CD4-positive, alpha-beta T cell treated with Interleukin-17A for 1 hour (primary cell): ENCODE measurements at places on chromosomes 2 and 18.
A peak's percentile ranks its signal among the peaks of the same experiment; 100 is the strongest.

DNA sequence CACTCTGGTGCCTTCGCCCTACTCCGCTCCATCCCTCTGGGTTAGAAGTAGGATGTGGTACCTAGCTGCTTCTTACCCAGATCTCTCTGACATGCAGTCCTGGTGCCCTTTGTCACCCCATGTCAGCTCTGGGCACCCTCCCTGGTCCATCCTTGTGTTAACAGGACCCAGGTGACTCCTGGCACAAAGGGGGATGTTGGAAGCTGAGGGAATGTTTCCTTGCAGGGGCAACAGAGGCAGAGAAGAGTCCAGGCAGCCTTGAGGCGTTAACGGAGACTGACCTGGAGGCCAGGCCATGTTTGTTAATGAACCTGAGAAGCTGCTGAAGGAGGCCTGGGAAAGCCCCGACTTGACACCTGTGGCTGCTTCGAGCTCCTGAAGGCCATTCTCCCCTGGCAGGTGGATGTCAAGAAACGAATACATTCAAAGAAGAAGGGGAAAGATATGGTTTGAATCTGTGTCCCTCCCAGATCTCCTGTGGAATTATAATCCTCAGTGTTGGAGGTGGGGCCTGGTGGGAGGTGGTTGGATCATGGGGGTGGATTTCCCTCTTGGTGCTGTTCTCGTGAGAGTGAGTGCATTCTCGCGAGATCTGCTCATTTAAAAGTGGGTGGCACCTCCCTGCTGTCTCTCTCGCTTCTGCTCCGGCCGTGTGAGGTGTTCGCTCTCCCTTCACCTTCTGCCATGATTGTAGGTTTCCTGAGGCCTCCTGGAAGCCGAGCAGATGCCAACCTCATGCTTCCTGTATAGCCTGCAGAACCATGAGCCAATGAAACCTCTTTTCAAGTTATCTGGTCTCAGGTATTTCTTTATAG lies 31.4 kb downstream of the NPPC start:
- no peak for DNase-seq

DNA sequence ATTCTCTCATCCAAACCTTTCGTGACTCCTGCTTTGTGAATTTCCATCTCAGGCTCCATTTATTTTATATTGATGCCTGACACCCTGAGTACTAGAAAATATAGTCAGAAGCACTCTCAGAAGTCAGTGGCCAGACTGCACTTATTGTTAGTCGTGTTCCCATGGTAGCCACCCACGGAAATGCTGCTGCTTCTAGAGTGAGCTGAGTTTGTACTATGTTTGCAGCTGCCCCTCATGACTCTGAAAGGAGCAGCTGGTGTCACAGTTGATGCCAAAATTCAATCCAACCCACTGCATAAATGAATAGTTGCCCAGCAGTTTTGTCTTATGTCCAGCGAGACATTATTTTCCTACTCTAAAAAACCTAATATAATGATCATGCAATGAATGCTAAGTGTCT lies 265.2 kb upstream of the SPHKAP start:
- no peak for DNase-seq

- DNase-seq: no peak
Observed at GRCh38 chr2:149000158-149000938, 38.2 kb upstream of the LYPD6B start.

- no peak for DNase-seq
Observed at GRCh38 chr18:78619854-78620253, 359.8 kb upstream of the SALL3 start.

DNA sequence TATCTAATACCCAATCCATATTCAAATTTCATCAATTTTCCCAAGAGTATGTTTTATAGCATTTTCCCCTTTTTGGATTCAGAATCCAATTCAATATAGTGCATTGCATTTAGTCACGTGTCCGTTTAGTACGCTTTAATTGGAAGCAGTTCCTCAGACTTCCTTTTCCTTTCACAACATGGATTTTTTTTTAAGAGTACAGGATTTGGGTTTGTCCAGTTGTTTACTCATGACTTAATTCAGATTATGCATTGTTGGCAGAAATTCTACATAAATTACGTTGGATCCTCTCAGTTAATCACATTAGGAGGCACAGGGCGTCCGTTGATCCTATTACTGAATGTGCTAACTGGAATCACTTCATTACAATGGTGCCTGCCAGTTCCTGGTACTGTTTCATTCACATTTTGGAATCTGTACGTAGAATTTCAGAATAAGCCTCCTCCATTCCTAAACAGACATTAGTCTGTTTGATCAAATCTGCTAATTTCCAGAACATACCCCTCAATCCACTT lies 70.0 kb upstream of the ATIC start:
- DNase-seq: no peak

GRCh38 chr2:105361102-105361889 lies 24.0 kb downstream of the C2orf49 start:
- DNase-seq: no peak

GRCh38 chr2:164766954-164767320 lies 74.7 kb downstream of the COBLL1 start:
- no peak for DNase-seq

- DNase-seq: no peak
Observed at GRCh38 chr2:71477231-71477691, 23.9 kb downstream of the DYSF start.

DNA sequence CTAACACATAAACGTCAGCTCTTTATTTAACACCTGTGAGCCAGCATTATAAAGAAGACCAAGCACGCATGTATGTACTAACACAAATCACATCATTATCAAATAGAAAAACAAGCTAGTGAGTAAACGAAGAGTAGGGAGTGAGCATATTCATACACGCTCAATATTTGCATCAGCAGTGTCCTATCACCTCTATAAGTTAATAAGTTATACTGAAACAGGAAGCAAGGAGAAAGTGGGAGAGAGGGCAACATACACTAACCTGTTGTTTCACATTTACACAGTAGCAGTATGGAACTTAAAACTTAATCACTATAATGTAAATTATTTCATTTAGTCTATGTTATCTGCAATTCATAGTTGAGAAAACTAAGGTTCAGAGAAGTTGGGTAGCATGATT lies 321.5 kb upstream of the TANK start:
- no peak for DNase-seq

DNA sequence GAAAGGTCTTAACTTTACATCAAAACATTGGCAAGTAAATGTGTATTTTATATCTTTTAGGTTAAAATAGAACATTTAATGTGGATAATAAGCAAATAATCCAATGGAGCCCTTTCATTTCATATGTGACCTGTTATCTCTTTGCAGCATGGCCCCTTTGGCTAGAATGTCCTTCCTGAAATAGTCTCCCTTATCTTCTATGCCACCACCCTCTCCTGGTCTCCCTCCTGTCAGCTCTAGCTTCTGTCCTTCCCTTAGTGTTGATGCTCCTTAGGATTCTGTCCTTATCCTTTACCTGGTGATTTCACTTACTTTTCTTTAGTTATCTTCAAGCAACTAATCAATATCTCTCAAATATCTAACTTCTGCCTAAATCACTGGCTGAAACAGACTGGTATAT lies 87.1 kb upstream of the TFCP2L1 start:
- DNase-seq: no peak

- no peak for DNase-seq
Observed at GRCh38 chr2:240395896-240396622, 39.4 kb upstream of the GPC1 start.

GRCh38 chr2:156400706-156401678 lies 35.2 kb upstream of the GPD2 start:
- DNase-seq: peak; percentile 93

- DNase-seq: no peak
Observed at GRCh38 chr2:28217042-28217740, 175.5 kb upstream of the FOSL2 start.

- DNase-seq: no peak
Observed at GRCh38 chr2:164920430-164920829, 34.9 kb downstream of the SLC38A11 start.

DNA sequence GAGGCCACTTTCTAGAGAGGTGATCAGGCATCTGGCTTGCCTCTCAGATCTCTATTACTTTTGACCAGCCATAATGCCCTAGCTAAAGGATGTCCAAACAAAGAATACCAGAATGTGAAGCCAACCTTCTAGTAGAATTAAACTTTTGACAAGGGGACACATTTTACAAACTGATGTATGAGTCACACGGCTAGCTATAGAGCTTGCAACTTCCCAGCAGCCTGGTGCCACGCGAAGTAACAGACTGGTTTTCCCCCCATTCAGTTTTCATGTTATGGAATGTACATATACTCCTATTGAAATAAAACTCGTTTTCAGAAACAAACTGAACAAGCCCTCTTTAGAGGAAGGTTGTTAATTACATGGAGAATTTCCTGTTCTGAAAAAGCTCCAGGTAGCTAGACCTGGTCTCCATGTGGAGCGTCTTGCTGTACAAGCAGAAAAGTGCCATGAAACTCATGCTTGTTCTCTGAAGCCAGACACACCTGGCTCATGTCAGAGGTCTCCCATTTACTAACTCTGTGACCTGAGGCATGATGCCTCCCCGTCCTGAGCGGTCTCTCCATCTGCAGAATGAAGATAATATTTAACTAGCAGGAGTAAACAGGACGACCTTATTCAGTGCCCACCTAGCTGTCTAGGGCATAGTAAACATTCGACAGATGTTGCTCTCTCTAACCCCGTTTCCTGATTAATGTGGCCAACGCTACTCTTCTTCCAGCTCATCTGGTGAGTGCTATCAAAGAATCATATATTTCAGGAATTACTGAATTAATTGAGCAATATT lies 81.5 kb upstream of the MAP3K20 start:
- no peak for DNase-seq

DNA sequence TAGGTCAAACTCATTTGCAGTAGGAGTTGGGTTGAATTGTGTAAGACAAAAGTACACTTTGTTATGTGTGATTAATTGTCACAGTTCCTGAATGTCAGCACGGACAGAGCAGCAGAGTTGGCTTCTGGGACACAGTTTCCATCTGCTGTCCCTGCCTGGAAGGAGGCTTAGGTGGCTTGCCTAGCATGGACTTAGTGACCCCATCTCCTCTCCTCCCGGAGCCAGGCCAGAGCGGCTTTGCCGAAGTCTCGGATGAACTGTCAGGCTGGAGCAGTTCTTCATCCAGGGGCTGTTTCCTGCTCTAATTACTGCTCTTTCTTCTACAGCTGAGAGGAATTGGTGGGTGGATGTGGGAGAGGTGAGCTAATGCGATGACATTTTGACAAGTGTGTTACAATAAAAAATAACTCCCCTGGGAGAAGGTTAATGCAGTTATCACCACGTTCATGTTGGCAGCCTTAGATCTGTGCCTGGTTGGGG lies 102.0 kb downstream of the SH3RF3 start:
- no peak for DNase-seq

GRCh38 chr2:231936491-231936890 lies 10.3 kb upstream of the NPPC start:
- DNase-seq: no peak

DNA sequence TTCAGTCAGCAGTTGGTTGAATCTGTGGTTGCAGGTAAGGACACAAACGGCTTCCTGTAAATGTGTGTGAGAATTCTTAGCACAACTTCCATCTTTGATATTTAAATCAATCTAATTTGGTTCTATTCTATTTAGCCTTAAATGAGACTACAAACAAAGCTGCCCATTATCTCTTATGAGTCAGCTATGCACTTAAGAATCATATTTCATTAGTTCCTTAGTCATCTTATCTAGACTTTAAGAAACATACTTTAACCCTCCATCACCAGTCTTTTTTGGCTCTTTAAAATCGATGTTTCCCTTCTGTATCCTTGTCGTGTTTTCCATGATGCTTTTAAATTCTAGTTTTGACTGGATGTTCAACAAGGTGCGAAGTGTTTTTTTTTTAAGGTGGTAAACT lies 114.4 kb upstream of the TMEM200C start:
- DNase-seq: no peak

- no peak for DNase-seq
Observed at GRCh38 chr2:20635113-20635510, 15.8 kb downstream of the HS1BP3 start.

- no peak for DNase-seq
Observed at GRCh38 chr2:56449002-56449431, 265.2 kb downstream of the CCDC85A start.

- no peak for DNase-seq
Observed at GRCh38 chr2:236974148-236974547, 111.5 kb upstream of the COPS8 start.

- no peak for DNase-seq
Observed at GRCh38 chr18:46705521-46705920, 48.5 kb upstream of the LOXHD1 start.

GRCh38 chr2:73759285-73759764 lies 20.6 kb downstream of the DUSP11 start:
- DNase-seq: no peak

- DNase-seq: no peak
Observed at GRCh38 chr2:75278314-75278713, 79.0 kb upstream of the TACR1 start.

- DNase-seq: no peak
Observed at GRCh38 chr2:25009954-25010353, 31.9 kb upstream of the EFR3B start.

GRCh38 chr2:234595829-234596228 lies 98.9 kb upstream of the ARL4C start:
- no peak for DNase-seq

DNA sequence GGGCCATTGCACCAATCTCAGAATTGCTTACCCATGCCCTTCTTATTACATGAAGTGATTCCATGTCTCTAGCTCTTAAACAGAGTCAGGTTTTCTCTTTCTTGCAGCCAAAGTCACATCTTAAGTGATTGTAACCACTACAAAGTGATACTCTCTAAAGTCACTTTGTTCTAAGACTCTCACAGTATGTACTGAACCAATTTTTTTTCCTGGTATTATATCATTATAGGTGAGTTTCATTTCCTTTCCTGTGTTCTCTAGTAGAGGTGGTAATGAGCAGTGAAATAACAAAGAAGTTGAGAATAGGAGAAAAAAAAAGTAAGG lies 66.3 kb upstream of the DARS1 start:
- peak; percentile 45 for DNase-seq

- DNase-seq: no peak
Observed at GRCh38 chr18:11989174-11989573, 7.9 kb downstream of the IMPA2 start.

- no peak for DNase-seq
Observed at GRCh38 chr2:220847006-220847405, 725.1 kb downstream of the EPHA4 start.

- DNase-seq: no peak
Observed at GRCh38 chr2:241561832-241562231, 3.3 kb downstream of the BOK start.

DNA sequence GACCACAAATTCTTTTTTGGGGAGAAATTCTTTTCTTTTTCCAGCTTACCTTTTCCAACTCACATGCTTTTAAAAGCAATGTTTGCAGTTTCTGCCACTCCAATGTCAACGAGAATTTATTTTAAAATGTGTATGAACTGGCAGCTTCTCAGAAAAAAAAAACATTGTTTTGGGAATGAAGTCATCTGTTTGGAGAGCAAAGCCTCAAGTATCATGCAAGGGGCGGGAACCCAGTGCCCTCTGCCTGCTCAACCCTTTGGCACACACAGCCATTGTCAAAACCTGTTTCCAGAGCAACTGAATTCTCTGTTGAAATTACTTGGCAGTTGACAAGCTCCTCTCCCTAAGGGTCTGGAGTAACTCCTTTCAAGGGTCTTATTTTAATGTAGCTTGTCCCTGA lies 128.5 kb downstream of the QPCT start:
- DNase-seq: no peak

GRCh38 chr18:34131006-34131405 lies 93.7 kb downstream of the NOL4 start:
- no peak for DNase-seq
